ENCODE measurements at places on chromosomes 11 and 22. TPM values are rescaled to one million over a fixed set of nuclear protein-coding genes. Genes with fewer than 3 reads are reported as not detected.

UBQLN3 gene
- total RNA-seq = 0.22 TPM

MS4A3 gene
- not detected for total RNA-seq

OR8G5 gene
- not detected for total RNA-seq

FLRT1 gene
- not detected for total RNA-seq

BIRC3 gene
- total RNA-seq = 5.3 TPM

PAX6 gene
- total RNA-seq = 0.32 TPM

SHISAL1 gene
- 3.3 TPM for total RNA-seq

Data from mesenteric fat pad (tissue), 1 donor.